H9 (cell line): ENCODE measurements at places on chromosomes 13 and 19. TPM values are rescaled to one million over a fixed set of nuclear protein-coding genes. Genes with fewer than 3 reads are reported as not detected.

DNA sequence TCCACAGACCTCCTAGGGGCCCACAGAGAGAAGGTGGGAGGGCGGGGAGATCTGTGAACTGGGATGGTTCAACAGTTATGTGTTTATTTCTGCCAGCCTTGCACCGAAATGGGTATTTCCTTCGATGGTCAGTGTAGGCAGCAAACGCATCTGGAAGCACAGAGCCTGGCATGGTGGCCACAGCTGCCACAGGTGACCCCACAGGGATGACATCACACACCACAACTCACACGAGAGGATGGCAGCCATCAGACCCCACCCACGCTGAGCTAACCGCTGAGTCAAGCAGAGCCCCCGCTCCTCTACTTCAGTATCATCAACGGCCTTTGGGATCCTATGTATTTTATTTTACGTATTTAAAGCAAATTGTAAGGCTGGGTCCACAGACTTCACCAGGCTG is 37.4 kb downstream of the NAXD start:
- no peak overlapping the region for H3K27ac ChIP-seq
- no peak overlapping the region for H3K4me3 ChIP-seq
- no peaks in the 10 kb centered on the region for H3K27me3 ChIP-seq
- H3K4me1 ChIP-seq, result no peaks in the 10 kb centered on the region
- peaks cover 28% of the 10 kb centered on the region for H3K36me3 ChIP-seq

DNA sequence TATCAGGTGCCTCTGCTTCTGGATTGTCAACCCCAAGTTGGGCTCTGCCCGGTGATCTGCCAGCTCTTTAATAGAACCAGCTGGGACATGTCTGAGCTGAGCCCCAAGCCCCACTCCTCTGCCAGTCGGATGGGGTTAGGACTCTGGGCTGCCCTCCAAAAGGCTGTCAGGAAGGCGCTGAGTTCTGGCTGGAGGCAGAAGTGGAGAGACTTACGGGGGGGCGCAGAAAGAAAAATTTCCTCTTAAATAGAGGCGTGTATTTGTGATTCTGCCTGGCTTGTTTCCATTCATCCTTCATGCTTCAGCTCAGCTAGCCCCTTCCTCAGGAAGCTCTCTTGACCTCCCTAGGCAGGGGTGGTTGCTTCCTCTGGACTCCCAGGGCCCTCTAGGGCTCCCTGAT is 985 bp upstream of the KCNK6 start:
- no peaks in the 10 kb centered on the region for H3K36me3 ChIP-seq
- H3K4me1 ChIP-seq, result no peaks in the 10 kb centered on the region; the same call in 1 of the 2 replicates
- H3K27me3 ChIP-seq, result peaks cover 9% of the 10 kb centered on the region; the same call in 1 of the 2 replicates
- no peak for DNase-seq
- H3K4me3 ChIP-seq, result peak overlapping the region; percentile 86; the same call in 2 of the 3 replicates
- no peak overlapping the region for H3K27ac ChIP-seq

The ITGBL1 gene
- total RNA-seq, result 0.04 TPM in 1 of 2 replicates, not detected in the other

GRCh38 chr19:35247526-35248309 is 1.1 kb upstream of the LSR start:
- H3K36me3 ChIP-seq, result peaks cover 24% of the 10 kb centered on the region
- no peaks in the 10 kb centered on the region; the same call in 1 of the 2 replicates for H3K4me1 ChIP-seq
- peak overlapping the region; percentile 99 for H3K27ac ChIP-seq
- peak; percentile 97 for DNase-seq

DNA sequence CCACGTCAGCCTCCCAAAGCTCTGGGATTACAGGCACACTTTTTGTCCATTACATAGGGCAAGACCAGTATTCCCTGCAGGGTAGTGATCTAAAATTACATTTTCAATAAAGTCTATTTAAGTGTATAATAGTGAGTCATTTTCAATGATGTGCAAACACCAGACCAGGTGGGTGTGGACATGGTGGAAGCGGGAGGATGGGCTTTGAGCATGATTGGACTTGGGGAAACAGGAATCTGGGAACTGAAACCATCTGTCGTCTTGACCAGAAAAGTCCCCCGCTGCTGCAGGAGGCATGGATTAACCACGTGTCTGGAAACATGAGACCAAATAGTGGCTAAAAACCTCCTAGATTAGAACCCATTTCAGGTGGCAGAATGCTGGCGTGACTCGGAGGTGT is 4.9 kb downstream of the FXYD3 start:
- H3K4me1 ChIP-seq, result no peaks in the 10 kb centered on the region; the same call in 1 of the 2 replicates
- H3K36me3 ChIP-seq, result no peaks in the 10 kb centered on the region
- no peak overlapping the region for H3K27ac ChIP-seq
- no peak overlapping the region for H3K4me3 ChIP-seq
- no peak for DNase-seq

The NCCRP1 gene
- total RNA-seq, result 1.9 and 2.7 TPM in 2 replicates

- DNase-seq, result peak; percentile 66
- H3K4me1 ChIP-seq, result no peaks in the 10 kb centered on the region
- no peak overlapping the region for H3K27ac ChIP-seq
- no peaks in the 10 kb centered on the region for H3K36me3 ChIP-seq
- H3K27me3 ChIP-seq, result no peaks in the 10 kb centered on the region
Measured at GRCh38 chr19:53808710-53809125, 15.4 kb downstream of the NLRP12 start.

GRCh38 chr19:2711172-2711874 is 8.8 kb upstream of the GNG7 start:
- H3K36me3 ChIP-seq, result peaks cover 12% of the 10 kb centered on the region
- H3K4me1 ChIP-seq, result no peaks in the 10 kb centered on the region
- H3K27ac ChIP-seq, result no peak overlapping the region
- H3K4me3 ChIP-seq, result no peak overlapping the region
- DNase-seq, result peak; percentile 22
- H3K27me3 ChIP-seq, result no peaks in the 10 kb centered on the region

DNA sequence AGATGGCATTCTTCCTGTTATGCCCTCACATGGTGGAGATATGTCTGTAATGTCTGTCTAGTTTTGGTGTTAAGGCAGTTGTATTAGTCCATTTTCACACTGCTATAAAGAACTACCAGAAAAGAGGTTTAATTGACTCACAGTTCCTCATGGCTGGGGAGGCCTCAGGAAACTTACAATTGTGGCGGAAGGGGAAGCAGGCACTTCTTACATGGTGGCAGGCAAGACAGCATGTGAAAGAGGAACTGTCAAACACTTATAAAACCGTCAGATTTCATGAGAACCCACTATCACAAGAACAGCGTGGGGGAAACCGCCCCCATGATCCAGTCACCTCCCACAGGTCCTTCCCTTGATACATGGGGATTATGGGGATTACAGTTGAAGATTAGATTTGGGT is 3.2 kb downstream of the ZNF441 start:
- peaks cover 4% of the 10 kb centered on the region for H3K36me3 ChIP-seq
- peaks cover 9% of the 10 kb centered on the region; the same call in 1 of the 2 replicates for H3K27me3 ChIP-seq
- no peak for DNase-seq
- no peaks in the 10 kb centered on the region for H3K4me1 ChIP-seq
- no peak overlapping the region for H3K27ac ChIP-seq
- no peak overlapping the region for H3K4me3 ChIP-seq

DNA sequence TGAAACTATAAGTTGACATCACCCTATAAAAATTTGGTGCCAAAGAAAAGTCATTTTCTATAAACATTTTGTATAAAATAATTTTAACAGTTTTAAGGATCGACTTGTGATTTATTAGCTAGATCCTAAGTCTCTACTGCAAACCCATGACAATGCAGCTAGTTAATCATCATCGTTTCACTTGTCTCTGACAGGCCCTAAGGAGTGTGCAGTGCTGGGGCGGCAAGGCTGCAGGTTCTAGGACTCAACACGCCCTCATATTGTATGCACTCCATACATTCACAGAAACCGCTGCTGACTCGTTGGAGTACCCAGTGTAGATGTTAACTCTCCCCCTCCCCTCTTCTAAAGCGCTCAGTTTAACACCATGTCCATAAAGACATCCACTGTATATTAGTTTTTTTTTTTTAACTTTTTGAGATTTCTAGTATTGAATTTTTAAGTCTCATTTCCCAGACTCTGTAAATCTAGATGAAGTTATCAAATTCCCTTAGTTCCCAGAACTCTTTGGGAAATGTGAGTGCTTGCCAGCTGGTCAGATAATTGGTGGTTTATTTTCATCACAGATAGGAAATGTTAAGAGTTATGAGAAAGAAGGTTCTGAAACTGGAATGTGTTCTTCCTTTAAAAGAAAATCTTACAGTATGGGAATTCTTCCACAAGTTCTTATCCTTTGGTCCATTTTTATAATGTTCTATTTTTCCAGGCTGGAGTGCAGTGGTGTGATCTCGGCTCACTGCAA is 162.8 kb upstream of the RNF113B start:
- DNase-seq, result no peak
- no peak overlapping the region for H3K4me3 ChIP-seq
- peaks cover 11% of the 10 kb centered on the region for H3K36me3 ChIP-seq
- H3K27me3 ChIP-seq, result no peaks in the 10 kb centered on the region
- no peaks in the 10 kb centered on the region; the same call in 1 of the 2 replicates for H3K4me1 ChIP-seq
- no peak overlapping the region for H3K27ac ChIP-seq

The UBL5 gene
- total RNA-seq, result 393 and 405 TPM in 2 replicates

DNA sequence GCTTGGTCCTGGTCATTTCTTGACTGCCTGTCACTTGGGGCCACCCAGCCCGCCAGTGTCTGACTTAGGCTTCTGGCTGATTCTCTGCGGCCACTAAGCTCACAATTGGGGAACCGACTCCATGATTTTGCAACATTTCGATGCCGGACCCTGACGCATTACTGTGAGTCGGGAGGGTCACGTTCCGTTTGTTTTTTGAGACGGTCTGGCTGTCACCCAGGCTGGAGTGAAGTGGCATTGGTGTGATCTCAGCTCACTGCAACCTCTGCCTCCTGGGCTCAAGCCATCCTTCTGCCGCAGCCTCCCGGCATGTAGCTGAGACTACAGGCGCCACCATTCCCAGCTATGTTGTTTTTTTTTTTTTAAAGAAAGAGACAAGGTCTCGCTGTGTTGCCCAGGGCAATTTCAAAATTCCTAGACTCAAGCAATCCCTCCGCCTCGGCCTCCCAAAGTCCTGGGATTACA is 3.2 kb upstream of the ADAT3 start:
- H3K4me1 ChIP-seq, result 0 out of 2 replicates have a peak, but pooled peaks cover 2% of the 10 kb centered on the region
- no peaks in the 10 kb centered on the region for H3K27me3 ChIP-seq
- no peak overlapping the region for H3K27ac ChIP-seq
- 0 out of 2 replicates have a peak, but pooled peaks cover 5% of the 10 kb centered on the region for H3K36me3 ChIP-seq
- H3K4me3 ChIP-seq, result no peak overlapping the region

- peaks cover 17% of the 10 kb centered on the region for H3K36me3 ChIP-seq
- peak overlapping the region; percentile 14 for H3K27ac ChIP-seq
- peaks cover 2% of the 10 kb centered on the region; the same call in 1 of the 2 replicates for H3K4me1 ChIP-seq
- peak overlapping the region; percentile 88 for H3K4me3 ChIP-seq
- no peaks in the 10 kb centered on the region for H3K27me3 ChIP-seq
- DNase-seq, result no peak
Measured at GRCh38 chr13:51453207-51453958, 547 bp upstream of the INTS6 start.

DNA sequence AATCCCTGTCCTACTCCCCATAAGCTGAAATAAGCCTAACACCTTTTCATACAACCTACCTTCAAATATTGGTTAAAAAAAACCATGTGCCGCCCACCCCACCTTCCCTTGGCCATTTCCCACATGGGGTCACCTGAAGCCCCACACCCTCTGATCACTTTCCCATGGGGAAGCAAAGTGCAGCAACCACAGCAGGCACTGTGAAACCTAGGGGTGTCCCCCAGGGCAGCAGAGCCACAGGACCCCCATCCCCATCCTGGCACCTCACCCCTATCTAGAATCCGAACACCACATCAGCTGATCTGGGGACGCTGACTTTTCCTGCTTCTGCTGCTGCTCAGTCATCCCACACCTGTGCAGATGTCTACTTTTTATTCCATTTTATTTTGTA is 19.9 kb downstream of the CEACAM21 start:
- H3K4me3 ChIP-seq, result no peak overlapping the region
- H3K27me3 ChIP-seq, result no peaks in the 10 kb centered on the region; the same call in 1 of the 2 replicates
- H3K36me3 ChIP-seq, result peaks cover 8% of the 10 kb centered on the region
- DNase-seq, result no peak
- no peaks in the 10 kb centered on the region for H3K4me1 ChIP-seq

DNA sequence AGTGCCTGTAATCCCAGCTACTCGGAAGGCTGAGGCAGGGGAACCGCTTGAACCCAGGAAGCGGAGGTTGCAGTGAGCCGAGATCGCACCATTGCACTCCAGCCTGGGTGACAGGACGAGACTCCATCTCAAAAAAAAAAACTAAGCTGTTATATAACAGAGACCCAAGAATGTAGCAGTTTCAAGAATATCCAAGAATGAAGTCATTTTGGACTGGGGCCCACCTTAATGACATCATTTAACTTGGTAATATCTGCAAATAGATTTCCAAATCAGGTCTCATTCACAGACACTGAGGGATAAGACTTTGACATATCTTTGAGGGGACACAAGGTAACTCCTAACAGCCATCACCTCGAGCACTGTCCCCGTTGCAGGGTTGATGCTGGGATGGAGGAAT is 36.5 kb upstream of the MRI1 start:
- H3K4me3 ChIP-seq, result no peak overlapping the region
- no peaks in the 10 kb centered on the region for H3K36me3 ChIP-seq
- no peaks in the 10 kb centered on the region for H3K4me1 ChIP-seq
- no peak for DNase-seq

DNA sequence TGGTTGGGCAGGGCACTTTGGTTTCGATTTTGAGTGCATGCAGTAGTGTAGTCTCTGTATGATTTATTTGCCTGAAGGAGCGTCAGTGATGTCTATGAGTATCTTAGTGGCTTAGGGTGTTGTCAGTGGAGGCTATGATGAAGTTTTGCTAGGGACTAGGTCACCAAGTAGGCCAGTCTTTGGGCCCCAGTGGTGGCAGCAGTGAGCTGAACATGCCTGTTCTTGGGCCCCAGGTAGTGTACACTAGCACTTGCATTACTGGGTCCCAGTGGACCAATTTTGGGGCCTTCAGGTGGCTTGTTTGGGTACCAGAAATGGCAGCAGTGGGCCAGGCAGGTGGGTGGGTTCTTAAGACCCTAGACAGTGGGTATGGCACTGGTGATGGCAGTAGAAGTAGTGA is 598.7 kb upstream of the SPRY2 start:
- no peak overlapping the region for H3K27ac ChIP-seq
- no peaks in the 10 kb centered on the region for H3K36me3 ChIP-seq
- H3K27me3 ChIP-seq, result no peaks in the 10 kb centered on the region
- peak; percentile 32 for DNase-seq

DNA sequence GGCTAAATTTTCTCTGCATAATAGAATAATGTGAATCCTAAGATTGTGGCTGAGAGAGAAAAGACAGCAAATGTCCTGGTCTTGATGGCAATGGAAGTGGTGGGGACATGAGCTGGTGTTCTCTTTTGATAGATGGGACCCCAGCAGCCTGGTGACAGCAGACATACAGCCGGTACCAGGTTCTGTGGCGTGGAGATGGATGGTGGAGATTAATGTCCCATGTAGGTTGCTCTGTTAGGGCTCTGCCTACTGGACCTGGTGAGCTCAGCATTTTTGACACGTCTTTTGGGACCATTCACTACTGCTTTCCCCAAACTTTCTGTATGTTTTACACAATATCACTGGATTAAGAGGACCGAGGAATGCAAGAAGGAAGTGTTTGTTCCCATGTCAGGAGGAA is 8.2 kb upstream of the SIGLEC14 start:
- no peak overlapping the region for H3K27ac ChIP-seq
- no peaks in the 10 kb centered on the region for H3K27me3 ChIP-seq
- no peak for DNase-seq

- H3K4me1 ChIP-seq, result peaks cover 11% of the 10 kb centered on the region
- no peak for DNase-seq
- no peaks in the 10 kb centered on the region for H3K27me3 ChIP-seq
- H3K27ac ChIP-seq, result no peak overlapping the region
- no peak overlapping the region for H3K4me3 ChIP-seq
Measured at GRCh38 chr13:110484290-110485048, 77.1 kb downstream of the RAB20 start.

The ELANE gene
- not detected in 2 replicates for total RNA-seq

The KCTD4 gene
- total RNA-seq, result not detected in 2 replicates
